ENCODE measurements at places on chromosomes 6 and 20.

GRCh38 chr6:146914489-146915483, 289.4 kb upstream of the STXBP5 start:
- no peak for DNase-seq

DNA sequence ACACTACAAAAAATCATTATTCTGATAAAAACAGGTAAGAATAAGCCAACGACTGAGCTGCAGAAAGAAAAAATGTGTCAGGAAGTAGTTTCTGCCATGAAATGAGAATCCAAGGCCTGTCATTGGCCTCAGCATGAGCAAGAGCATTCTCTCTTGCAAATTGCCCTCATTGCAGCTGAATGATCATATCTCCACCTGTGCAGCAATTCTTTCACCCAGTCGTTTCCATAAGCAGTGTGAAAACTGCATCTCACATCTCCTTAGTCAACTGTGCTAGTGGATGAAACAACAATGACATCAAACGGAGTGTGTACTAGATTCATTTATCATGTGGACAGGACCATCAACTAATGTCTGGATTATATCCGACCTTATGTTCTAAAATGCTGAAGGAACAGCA, 88.2 kb upstream of the STXBP5 start:
- DNase-seq, result no peak

GRCh38 chr6:110329714-110330436, 28.3 kb downstream of the METTL24 start:
- DNase-seq, result no peak

GRCh38 chr6:107657755-107658461, 166.2 kb downstream of the SCML4 start:
- DNase-seq, result no peak

- peak; percentile 43 for DNase-seq
These were observed 41.1 kb upstream of the TMEM170B start for GRCh38 chr6:11496152-11497060.

Data from activated T-helper 1 cell treated with anti-CD3 and anti-CD28 coated beads, Interleukin-2, amount 50 U/mL, for 16 hours (primary cell).